ENCODE measurements at places on chromosomes 12 and 14.

GRCh38 chr14:23569443-23570151 lies 2.0 kb upstream of the AP1G2 start:
- no peak for DNase-seq

- DNase-seq = no peak
These were observed 20.8 kb downstream of the TNFAIP2 start for GRCh38 chr14:103144085-103144484.

DNA sequence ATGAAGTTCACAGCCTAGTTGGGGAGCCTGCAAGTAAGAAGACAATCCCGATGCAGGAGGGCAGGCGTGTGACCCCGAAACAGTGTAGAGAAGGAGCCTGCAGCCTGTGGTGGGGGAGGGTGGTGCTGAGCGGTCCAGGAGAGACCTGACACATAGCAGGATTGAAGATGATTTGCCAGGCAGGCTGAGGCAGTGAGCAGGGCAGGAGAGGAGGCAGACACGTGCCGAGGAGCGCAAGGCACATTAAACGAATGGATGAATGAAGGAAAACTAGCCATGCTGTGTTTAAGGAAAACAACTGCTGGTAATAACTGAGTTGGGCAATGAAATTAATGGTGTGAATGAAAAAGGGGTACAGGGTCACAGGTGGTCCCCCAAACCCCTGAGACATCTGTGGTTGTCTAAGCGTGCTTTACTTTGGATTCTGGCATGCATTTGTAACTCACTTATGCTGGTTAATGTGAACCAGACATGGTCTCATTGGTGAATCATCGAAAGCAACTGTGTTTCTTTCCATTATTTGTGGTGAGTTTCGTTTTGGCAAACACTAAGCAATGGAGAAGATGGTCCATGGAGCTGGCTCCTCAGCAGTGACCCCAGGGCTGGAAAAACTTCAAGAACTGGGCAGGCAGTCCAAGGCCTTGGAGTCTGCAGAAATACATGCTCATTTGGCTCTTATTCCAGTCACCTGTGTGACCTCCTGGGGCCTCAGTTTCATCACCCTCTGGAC lies 96.9 kb upstream of the EVL start:
- DNase-seq = no peak

- no peak for DNase-seq
These were observed 82.6 kb downstream of the VWF start for GRCh38 chr12:6041891-6042290.

DNA sequence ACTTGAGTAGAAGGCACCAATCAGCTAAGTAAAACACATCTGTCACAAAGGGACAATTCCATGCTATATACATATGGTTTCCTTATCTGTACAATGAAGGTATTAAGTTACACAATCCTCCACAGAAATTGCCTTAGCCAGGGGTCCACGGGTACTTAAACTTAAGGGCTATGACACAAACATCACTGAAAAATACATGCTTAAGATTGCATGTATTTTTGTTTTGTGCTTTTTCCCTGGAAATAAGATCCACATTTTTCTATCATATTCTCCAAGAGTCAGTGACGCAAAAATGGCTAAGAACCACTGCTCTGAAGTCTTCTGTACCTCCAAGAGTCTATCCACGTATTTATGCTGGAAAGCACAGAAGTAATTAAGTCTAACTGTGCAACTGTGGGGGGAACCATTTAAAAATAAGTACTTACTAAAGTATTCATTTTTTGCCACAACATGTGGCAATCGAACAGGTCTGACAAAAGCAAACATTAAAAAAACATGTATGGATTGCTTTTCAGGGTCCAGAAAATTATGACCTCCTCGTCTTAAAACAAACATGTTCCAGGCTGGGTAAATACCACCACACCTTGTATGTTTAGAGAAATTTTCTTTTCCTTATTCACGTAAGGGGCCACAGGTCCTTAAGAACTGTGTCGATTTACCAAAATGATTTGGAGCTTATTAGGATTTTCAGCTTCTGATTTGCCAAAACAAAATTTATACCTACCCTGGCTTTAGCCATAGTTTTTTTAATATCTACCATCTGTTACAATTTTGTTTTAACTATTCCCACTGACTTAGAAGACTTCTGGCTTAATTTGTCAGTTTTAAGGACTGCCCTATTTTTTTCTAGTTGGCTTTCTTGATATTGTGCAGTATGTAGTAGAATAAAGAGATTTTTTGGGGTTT lies 2.8 kb downstream of the SLC38A2 start:
- no peak for DNase-seq

Data from ascending aorta (tissue), 2 donors.